ENCODE measurements at places on chromosomes 11 and 22. TPM values are rescaled to one million over a fixed set of nuclear protein-coding genes. Genes with fewer than 3 reads are reported as not detected.

DNA sequence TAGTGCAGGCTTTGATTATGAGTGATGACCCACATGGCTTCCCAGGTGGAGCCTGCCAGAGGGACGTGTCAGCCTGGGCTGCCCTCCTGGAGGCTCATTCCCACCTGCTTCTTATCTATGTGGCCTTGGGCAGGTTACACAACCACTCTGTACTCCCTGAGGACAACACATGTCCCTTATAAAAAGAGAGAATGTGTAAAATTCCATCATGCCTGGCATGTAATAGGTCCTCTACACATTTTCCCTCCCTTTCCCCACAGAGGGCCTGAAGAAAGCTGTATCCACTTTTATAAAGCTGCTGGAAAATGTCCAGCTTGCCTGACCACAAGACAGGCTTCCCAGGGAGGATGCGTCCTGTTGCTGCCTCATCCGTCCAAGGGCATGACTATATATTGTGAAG lies 55.0 kb upstream of the VSTM5 start:
- H3K27me3 ChIP-seq, result no peaks in the 10 kb centered on the region
- H3K4me1 ChIP-seq, result no peaks in the 10 kb centered on the region
- no peak overlapping the region for H3K27ac ChIP-seq
- no peak overlapping the region for H3K4me3 ChIP-seq

DNA sequence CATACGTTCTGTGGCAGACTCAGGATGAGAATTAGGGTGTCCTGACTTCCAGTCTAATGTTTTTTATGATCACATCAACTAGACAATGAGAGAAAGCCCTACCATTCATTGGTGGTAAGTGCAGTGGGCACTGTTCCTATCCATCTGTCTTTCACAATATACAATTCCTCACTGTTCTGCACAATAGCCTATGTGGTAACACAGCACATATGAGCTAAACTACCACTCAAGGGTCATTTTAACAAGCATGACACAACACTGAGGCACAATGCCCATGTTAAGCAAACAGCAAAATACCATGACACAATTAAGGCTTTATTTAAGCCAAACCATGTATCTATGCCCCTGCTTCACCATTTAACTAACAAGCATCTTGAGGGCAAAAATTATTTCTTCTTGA lies 52.3 kb downstream of the SIK3 start:
- DNase-seq, result no peak
- H3K36me3 ChIP-seq, result no peaks in the 10 kb centered on the region
- no peaks in the 10 kb centered on the region for H3K27me3 ChIP-seq
- no peak overlapping the region for H3K4me3 ChIP-seq
- peaks cover 22% of the 10 kb centered on the region for H3K4me1 ChIP-seq

GRCh38 chr11:29755474-29755873 lies 261.4 kb downstream of the KCNA4 start:
- no peak overlapping the region for H3K4me3 ChIP-seq
- no peaks in the 10 kb centered on the region for H3K36me3 ChIP-seq
- no peak overlapping the region for H3K27ac ChIP-seq
- H3K27me3 ChIP-seq, result no peaks in the 10 kb centered on the region

GRCh38 chr22:32261306-32261705 lies 6.2 kb upstream of the SLC5A4 start:
- DNase-seq, result no peak
- no peak overlapping the region for H3K4me3 ChIP-seq
- no peak overlapping the region for H3K27ac ChIP-seq
- peaks cover 3% of the 10 kb centered on the region for H3K4me1 ChIP-seq
- H3K27me3 ChIP-seq, result no peaks in the 10 kb centered on the region
- no peaks in the 10 kb centered on the region for H3K36me3 ChIP-seq

Gene DGCR6
- total RNA-seq, result 1.9 TPM

Gene SULT4A1
- 2.9 TPM for total RNA-seq

Gene YPEL4
- total RNA-seq, result 4.4 TPM

Data from sigmoid colon (tissue), 7 donors.